Astrocyte (in vitro differentiated cells and primary cell): ENCODE measurements at places on chromosomes 6 and 20.

DNA sequence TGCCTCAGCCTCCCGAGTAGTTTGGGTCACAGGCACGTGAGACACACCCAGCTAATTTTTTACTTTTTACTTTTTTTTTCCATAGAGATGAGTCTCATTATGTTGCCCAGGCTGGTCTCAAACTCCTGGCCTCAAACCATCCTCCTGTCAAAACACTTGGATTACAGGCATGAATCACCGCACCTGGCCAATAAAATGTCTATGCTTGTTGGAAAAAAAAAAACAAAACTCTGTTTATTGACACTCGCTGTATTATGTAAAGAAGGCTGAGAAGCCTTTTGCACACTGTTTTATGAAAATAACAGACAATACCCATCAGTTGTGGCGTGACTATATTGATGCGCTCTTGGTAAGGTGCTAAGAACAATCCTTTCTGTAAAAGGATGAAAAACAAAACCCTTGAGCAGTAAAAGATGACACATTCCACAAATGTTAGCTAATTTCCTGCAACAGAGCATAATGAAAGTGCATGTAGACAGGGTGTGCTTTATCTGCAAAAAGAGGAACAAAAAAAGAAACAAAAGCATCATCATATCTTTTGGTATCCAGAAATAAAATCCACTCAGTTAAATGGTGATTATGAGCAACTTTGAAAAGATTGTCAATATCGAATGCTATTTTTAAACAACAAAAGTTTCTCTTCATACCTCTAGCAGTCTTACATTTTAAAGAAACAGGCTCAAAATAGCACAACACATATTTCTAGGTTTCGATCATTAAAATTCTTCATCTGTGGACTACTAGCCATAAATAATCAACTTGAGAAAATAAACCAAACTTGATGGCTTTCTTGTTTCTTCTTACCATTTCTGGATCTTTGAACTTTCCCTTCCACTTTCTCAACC lies 108.3 kb upstream of the PHACTR1 start:
- peak; percentile 57 for DNase-seq

DNA sequence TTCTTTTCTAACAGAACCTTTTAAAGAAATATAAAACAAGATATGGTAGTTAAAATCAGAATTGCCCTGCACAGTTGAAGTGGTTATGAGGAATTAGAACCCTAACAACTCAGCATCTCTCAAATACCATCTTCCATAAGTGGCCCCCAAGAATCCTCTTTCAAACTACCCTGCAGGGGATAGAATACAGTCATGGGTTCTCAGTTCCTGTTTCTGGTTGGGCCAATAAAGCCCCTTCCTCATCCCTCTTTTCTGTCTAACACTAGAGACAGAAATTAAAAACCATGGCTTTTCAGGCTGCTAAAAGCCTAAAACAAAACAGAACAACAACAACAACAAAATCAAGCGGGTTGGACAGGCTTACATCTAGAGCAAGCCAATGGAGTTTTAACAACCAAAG lies 6.7 kb upstream of the LCA5 start:
- no peak for DNase-seq

DNA sequence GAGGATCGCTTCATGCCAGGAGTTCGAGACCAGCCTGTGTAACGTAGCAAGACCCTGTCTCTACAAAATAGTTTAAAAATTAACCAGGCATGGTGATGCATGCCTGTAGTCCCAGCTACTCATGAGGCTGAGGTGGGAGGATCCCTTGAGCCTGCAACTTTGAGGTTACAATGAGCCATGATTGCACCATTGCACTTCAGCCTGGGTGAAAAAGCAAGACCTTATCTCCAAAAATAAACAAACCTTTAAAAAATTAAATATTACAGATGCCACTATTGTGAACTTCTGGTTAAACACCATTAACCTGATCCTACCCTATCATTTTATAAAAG lies 116.8 kb downstream of the ARHGAP18 start:
- peak; percentile 65 for DNase-seq

DNA sequence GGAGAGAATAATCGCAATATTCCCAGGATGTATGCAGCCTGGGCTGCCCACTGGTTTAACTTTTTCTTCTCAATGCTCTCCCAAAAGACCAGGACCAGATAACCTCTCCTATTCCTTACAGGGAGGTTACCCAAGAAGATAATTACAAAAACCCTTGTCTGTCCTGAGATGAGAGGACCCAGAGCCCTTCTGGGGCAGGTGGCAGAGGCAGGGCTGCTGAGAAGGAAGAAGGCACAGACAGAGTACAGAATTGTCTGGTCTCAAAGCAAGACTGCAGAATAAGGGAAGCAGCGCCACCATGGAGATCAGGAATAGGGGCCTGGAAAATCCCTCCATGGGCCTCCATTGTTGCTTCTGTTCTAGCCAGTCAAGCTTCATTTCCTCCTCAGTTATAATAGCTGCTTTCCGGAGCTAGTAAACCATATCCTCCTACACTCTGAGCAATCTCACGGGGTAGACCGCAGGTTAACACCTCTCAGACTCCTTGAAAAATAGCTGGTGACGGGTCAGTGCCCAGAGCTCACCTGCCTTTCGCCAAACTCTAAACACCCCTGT lies 463 bp upstream of the HLA-DMB start:
- DNase-seq, result no peak

GRCh38 chr6:7390226-7390878 lies 744 bp downstream of the RIOK1 start:
- no peak for DNase-seq

GRCh38 chr6:4504700-4505099 lies 271.5 kb upstream of the CDYL start:
- DNase-seq, result no peak

DNA sequence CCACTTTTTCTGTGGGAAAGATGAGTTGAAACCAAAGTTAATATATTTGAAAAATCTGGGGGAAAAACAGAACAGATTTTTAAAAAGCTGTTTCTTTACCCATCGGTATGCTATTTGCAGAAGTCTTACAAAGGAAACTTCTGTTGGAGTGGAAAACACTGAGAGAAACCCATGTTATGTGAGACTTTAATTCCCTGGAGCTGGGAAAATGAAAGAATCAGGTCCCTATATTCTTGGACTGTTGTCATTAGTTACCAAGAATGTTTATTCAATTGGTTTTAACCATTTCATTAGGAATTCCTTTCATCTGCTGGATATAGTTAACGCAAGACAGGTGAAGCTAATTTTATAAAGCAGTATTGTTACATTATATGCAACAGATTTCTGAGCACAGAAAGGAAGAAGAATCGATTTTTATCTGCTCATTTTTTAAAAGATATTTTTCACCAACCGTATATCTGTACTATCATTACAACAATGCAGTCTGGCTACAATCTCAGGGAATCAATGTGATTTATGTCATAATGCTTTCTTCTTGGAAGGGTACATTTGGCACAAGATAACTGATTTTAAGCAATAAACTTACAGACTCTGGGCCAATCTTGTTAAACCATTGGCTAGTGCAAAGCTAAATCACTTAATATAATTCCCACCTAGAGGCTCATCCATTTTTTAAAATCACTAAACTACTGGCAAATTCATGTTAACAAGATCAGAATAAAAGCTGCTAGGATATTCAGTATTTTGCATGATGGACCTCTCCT lies 170.0 kb downstream of the MOXD1 start:
- no peak for DNase-seq

- no peak for DNase-seq
Measured at GRCh38 chr20:42134265-42135098, 516.3 kb upstream of the CHD6 start.

GRCh38 chr6:5680095-5680494 lies 326.6 kb downstream of the NRN1 start:
- DNase-seq, result no peak

DNA sequence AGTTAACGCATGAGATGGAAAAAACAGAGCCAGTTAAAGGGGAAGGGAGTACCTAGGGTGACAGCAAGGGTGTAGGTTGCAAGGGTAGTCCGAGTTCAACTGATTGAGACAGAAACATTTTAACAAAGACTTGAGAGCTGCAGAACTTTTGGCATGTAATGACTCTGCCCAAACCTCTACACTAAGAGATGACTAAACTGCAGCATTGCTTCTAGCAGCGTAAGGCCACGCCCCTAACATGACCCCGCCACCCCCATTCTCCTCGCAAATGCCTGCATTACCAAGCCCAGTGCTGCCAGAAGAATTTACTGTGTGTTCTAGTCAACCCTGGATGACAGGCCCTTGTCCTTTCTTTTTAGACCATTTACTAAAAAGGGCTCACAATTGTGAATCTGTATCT lies 6.3 kb upstream of the HINT3 start:
- DNase-seq, result peak; percentile 75

- no peak for DNase-seq
Measured at GRCh38 chr20:36205026-36205425, 31.3 kb upstream of the AAR2 start.
